ENCODE measurements at places on chromosomes 1 and 21.

GRCh38 chr1:208233978-208234377, 10.2 kb downstream of the PLXNA2 start:
- DNase-seq, result no peak

DNA sequence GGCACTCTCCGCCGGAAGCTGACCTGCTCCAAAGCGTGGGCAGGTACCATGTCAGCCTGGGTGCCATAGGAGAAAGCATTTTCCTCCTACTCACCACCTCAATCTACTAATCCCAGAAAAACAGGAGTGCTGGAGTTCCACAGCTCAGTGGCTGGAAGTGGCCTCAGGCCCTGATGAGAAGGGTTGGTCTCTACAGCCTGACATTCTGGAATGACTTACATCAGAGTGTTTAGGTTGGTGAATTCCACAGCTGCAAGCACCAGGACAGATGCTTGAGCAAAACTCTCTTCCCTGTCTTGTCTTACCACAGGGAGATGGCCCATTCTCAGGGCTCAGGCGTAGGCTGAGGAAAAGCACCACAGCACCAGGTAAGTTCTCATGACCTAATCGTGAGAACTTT, 5.5 kb downstream of the SEC16B start:
- peak; percentile 43 for DNase-seq

- no peak for DNase-seq
Measured at GRCh38 chr1:164982545-164982944, 374.0 kb downstream of the LMX1A start.

DNA sequence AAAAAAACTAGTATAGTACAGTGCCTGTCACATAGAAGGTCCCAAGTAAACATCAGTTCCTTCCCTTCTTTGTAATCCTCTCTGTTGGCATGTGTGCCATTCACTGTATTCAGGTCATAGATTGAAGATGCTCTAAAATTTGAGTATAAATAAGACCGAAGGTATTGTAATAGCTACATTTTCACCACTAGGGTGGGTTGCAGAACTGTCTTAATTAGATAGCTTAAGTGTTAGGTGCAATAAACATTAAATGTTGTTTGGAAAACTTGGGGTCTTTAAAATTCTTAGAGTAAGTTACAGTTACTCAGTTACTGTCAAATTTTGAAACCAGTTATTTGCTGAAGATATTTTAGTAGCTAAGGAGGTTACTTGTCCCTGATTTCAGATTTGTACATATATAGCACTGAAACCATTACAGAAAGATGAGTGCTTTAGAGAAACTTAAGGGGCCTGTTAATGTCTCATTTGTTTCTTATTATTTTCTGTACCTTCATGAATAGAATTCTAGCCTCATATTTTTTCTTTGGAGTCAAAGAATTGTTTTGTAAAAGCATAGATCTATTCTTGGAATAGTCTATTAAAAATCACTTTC, 24.3 kb downstream of the PER3 start:
- DNase-seq, result peak; percentile 40

GRCh38 chr1:227422581-227422980, 104.3 kb upstream of the CDC42BPA start:
- DNase-seq, result no peak

DNA sequence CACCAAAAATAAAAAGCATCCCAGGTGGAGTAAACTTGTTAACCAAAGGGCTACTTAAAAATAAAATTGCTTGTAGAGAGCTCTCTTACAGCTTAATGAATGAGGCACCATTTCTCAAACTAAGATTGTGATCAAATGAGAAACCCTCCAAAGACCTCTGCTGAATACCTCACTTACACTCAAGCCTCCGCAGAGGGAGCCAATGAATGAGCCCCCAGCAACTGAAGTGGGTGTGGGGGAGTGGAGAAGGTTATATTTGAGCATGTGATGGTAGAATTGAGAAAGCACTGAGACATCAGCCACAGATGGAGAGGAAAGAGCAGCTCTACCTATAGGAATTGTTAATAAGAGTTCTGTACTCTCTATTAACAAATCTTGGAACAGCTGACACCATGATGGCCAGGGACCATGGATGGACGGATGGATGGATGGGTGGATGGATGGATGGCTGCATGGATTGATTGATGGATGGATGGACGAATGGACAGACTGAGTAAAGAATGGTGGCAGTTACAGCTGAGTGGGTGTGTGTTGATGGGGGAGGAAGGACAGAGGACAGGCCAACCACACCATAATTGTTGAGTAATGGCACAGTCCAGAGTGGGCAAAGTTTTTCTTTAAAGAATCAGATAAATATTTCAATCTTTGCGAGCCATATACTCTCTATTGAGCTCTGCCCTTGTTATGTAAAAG, 20.3 kb upstream of the TIAM1 start:
- DNase-seq, result no peak

DNA sequence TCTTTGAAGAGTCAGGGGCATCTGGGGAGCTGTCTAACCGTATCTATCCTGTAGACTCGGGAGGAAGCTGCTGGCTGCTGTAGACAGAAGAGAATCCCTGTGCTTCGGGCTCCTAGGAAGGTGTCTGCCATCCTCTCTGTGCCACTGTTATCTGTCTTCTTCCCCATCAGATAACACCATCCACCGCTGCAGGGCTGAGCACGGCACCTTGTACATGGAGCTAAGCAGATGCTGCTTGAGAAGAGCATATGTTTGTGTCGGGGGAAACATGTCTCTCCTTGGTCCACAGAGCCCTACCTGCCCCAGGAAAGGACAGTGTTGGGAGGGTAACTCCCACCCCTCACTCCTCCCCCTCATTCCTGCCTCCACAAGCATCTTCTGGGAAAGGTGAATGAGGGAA, 1.4 kb upstream of the MAPKAPK2 start:
- DNase-seq, result no peak

DNA sequence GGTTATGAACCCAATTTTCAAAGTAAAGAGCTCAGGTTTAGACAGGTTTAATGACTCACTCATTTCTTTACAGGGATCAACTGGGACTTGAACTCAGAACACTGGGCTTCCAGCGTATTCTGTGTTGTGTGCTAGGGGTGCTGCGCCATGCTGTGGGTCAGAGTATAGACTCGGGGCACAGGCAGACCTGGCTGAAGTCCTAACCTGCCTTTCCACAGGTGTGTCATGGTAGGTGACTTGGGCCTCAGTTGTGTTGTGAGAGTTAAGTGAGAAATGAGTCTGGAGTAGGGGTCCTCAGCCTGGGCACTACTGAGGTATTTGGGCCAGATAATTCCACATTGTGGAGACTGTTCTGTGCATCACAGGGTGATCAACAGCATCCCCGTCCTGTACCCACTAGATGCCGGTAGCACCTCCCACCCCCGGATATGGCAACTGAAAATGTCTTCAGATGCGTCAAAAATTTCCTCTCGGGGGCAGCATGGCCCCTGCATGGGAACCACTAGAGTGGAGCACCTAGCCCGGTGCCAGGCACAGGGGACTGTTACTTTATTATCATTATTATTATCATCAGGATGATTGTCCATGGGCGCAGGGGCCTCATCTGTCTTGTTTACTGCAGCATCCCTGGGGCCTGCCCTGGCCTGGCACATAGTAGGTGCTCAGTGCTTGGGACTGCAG, 575.5 kb downstream of the PTPRU start:
- DNase-seq, result no peak

DNA sequence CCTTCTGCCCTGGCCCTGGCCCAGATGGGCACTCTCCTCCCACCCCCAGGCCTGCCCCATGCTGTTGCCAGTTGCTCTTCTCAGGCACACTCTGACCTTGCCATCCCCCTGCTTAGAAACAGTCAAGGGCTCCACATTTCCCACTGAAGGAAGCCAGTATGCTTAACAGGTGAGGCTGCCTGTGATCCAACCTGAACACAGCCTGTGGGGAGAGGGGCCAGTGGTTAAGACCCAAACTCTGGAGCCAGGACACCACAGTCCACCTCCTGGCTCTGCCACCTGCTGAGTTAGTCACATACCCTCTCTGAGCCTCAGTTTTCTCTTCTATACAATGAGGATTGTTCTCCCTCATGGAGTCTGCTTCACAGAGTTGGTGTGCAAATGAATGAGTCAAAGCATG, 526.9 kb downstream of the MATN1 start:
- DNase-seq, result no peak

DNA sequence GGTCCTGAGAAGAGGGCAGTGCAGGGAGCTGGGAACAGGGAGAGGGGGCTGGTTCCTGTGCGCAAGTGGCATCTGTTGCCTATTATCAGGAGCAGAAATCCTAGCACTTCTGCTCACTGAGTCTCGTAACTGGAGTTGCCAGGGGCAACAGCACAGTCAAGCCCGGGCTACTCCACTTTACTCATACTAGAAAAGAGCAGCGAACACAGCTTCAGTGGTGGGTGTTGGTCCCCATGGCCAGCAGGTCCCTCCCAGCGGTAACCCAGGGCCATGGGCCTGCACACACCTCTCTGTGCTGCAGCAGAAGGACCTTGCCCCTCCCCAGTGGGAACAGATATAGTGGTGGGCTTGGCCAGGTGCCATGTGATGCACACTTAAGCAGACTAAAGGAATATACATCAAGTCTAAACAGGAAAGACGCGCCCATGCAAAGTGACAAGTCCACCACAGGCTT, 8.5 kb downstream of the PYCR2 start:
- DNase-seq, result no peak

GRCh38 chr1:234776256-234776875, 166.4 kb upstream of the IRF2BP2 start:
- DNase-seq, result no peak

DNA sequence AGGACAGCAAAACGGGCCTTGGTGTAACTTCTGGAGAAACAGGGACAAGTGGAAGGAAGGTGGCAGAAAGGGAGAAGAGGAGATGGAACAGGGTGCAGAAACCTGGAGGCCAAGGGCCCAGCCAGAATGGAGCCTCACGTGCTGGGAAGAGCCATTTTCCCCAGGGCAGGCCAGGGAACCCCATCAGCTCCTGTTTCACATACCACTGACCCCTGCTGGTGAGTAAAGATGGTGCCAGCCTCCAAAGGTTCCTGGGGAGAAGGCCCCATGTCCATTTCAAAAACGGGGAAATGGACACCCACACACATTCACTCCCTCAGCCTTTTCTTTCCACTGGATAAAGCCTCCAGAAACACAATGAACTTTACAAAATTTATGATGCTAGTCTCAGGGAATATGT, 57.6 kb upstream of the JUN start:
- no peak for DNase-seq

- DNase-seq, result peak; percentile 65
Measured at GRCh38 chr1:206583707-206584648, 28.3 kb downstream of the EIF2D start.

DNA sequence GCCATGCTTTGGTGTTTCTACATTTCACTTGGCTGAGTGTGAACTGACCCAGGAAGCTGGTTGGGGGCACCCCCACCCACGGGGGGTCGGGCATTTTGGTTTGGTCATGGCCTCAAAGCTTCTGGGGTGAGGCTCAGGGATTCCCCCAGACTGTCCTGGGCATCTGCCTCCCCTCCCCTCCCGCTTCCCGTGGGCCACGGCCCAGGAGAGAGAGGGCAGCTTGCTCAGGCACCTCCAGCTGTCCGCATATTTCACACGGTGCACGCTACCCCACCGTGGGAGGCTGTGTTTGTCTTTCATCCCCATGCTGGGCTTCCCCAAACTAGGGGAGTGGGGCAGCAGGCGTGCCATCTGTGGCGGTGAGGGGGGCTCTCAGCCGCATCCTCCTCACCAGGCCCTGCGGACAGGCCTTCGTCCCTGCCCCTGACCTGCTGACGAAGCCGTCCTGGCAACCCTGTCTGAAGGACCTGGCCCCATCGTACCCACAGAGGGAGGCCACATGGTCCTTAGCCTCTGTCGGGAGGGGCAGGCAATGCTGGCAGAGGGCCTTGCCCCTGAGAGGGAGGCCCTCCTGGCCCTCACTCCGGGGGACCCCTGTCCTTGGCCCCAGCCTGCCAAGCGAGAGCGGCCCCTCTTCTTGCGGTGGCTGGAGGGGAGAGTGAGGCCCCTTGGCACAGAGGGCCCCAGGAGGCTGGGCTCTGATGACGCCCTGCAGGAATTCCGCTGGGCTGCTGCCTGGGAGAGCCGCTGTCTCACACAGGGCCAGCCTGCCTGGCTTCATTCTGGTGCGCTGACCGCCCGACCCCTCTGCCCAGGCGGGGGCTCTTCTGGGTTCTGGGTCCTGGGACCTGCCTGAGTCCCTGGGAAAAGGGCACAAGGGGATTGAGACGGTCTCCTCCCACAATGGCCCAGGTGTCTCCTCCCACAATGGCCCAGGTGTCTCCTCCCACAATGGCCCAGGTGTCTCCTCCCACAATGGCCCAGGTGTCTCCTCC, 22.1 kb downstream of the TP73 start:
- DNase-seq, result no peak

- DNase-seq, result no peak
Measured at GRCh38 chr1:225465793-225466517, 38.1 kb upstream of the LBR start.

DNA sequence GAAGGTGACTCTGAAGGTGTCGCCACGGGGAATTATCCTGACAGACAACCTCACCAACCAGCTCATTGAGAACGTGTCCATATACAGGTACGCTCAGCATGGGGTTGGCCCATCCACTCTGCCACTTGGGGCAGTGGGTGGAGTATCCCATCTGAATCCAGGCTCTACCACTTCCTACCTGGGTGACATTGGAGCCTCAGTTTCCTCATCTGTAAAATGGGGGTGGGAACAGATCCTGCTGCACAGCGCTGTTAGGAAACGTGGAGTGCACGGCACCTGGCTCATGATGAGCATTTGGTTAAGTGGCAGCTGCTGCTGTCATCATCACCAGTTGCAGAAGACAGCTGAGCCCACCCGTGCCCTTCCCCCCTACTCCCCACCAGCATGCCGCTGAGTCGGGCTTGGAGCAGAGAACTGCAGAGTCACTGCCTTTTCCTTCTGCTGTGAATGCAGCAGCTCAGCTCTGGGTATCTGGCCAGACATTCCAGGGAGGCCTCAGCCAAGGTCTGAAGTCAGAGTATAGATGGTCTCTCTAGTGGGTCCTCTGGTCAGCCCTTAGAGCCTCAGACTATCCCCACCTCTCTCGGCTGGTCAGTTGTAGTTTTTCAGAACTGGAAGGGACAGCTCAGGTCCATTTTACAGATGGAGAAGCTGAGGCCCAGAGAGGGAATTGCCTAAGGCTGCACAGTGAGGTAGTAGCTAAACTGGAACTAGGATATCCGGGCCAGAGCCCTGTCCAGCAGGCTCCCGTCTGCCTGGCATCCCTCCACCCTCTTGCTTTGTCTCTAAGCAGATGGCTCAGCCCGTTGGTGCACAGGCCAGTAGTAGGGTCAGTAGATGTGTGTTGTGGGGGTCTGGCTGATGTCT, 11.7 kb downstream of the LDLRAP1 start:
- peak; percentile 29 for DNase-seq

GRCh38 chr1:156308078-156308477, 9.0 kb upstream of the VHLL start:
- peak; percentile 83 for DNase-seq

GRCh38 chr1:199545780-199546179, 481.7 kb upstream of the NR5A2 start:
- no peak for DNase-seq
